HT1080 (cell line): ENCODE measurements at places on chromosomes 11 and 22.

DNA sequence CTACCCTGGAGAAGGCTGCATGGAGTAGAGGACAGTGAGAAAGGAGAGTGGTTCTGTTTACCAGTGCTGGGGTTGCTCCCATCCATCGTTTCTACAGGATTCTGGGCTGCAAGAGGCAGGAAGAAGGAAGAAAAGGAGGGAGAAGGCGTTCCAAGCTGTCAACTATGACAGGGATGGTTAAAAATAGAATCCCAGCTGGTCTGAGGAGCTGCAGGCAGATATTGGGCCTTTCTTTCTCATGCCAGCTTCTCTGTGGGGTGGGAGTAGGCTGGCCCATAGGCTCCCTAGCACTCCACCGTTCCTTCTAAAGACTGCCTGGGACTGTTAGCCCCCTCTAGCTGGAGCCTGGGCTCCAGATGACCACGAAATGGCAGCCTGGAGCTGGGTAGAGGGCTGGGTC is 13.6 kb downstream of the CCKBR start:
- no peak for DNase-seq

GRCh38 chr11:24064309-24064903 is 432.4 kb upstream of the LUZP2 start:
- no peak for DNase-seq

- DNase-seq = peak; percentile 64
Observed at GRCh38 chr11:73939096-73939495, 11.7 kb upstream of the DNAJB13 start.

DNA sequence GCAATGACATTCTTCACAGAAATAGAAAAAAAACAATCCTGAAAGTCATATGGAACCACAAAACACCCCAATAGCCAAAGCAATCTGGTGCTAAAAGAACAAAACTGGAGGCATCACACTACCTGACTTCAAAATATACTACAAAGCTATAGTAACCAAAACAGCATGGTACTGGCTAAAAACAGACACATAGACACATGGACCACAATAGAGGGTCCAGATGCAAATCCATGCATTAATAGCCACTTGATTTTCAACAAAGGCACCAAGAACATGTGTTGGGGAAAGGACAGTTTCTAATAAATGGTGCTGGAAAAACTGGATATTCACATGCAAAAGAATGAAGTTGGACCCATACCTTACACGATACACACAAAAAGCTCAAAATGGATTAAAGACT is 27.9 kb upstream of the SMIM38 start:
- DNase-seq = no peak

- peak; percentile 11 for DNase-seq
Observed at GRCh38 chr11:36008584-36008983, 64.7 kb downstream of the LDLRAD3 start.

- DNase-seq = peak; percentile 84
Observed at GRCh38 chr22:23315341-23315917, 135.1 kb downstream of the BCR start.

DNA sequence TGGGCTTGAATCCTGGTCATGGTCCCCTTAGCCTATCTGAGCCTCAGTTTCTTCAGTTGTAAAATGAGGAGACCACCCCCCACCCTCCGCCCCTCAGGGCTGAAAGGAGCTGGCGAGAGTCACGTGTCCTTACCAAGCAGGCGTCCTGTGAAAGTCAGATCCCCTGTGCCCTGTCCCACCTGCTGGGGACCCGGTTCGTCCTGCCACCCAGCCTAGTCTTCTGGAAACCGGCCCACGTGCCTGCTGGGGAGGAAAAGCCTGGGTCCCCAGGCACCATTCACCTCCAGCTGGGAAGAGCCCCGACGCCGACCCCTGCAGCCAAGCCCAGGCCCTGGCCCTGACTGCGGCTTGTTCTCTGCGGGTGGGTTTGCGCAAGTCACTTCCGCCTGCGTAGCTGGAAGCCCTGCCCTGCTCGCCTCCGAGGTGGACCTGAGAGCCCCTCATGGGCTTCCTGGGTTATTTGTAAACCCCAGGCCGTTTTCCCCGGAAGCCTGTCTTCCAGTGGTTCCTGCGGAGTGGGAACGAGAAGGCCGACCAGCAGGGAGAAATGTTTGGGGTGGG is 679 bp upstream of the SSH3 start:
- no peak for DNase-seq

GRCh38 chr11:92329646-92330045 is 105.0 kb downstream of the FAT3 start:
- no peak for DNase-seq

GRCh38 chr11:74849525-74850391 is 99.1 kb downstream of the XRRA1 start:
- peak; percentile 95 for DNase-seq

- DNase-seq = no peak
Observed at GRCh38 chr11:19555266-19555665, 157.4 kb upstream of the NAV2 start.

- no peak for DNase-seq
Observed at GRCh38 chr11:116500026-116500946, 272.5 kb downstream of the BUD13 start.
